NCI-H460 (cell line): ENCODE measurements at places on chromosomes 4 and X. TPM values are rescaled to one million over a fixed set of nuclear protein-coding genes. Genes with fewer than 3 reads are reported as not detected.
A peak's percentile ranks its signal among the peaks of the same experiment; 100 is the strongest.

The VCX2 gene
- total RNA-seq: not detected in 2 replicates

The KLHL4 gene
- 5.2 and 5.8 TPM in 2 replicates for total RNA-seq

GRCh38 chrX:50579955-50580354, 109.3 kb upstream of the DGKK start:
- peak; percentile 69 for DNase-seq

DNA sequence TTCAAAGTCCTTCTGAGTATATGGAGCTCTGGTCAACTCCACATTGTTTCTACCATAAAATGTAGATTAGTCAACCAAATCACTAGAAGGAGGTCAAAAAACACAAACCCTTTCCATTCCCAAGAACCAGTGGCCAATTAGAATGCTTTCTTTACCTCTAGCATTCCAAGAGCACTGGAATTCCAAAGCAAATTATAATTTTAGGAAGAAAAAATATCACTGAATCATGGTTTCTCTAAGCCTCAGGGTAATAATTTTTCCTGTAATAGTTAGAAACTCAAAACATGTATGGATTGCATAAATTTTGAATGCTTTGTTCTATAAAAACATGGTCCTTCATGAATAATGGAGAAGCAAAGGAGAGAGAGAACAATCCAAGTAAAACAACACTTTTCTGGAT, 39.5 kb downstream of the LEF1 start:
- no peak for DNase-seq

The ZDHHC15 gene
- total RNA-seq: not detected in 2 replicates

DNA sequence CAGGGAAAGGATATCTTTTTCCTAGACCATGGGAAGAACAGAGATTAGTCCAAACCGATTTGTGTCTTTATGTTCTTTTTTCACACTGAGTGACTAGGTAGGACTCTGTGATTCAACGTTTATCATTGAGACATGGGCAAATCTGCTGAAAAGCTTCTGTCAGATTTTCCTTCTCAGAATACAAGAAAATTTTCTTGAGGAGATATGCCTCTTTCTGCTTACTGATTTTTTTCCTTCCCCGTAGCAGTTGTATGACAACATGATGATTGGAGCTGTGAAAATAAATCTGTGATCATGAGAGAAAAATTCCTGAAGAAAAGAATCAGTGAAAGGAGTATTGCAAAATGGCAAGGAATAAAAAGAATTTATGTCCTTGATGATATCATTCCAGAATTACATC, 130.6 kb upstream of the FAT4 start:
- DNase-seq: no peak

DNA sequence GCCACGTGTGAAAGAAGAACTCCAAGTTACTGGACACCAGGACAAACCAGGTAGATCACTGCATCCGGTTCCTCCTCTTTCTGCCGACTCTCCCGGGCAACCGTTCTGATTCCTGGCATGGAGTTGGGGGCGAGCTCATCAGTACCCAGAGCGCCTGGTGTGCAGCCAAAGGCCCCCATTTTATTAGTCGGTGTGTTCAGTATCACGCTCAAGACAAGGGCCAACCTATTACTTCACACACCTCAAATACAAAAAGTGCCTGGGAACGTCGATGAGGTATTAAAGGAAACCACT, 2.8 kb upstream of the CTBP1 start:
- DNase-seq: no peak

GRCh38 chr4:114286262-114286810, 306.9 kb upstream of the ARSJ start:
- DNase-seq: no peak

The SPANXA2 gene
- total RNA-seq: not detected in 2 replicates

GRCh38 chrX:27307546-27307945, 155.6 kb downstream of the PPP4R3C start:
- DNase-seq: no peak

- DNase-seq: no peak
These were observed 365.4 kb downstream of the PDHA2 start for GRCh38 chr4:96205143-96205936.

- DNase-seq: no peak
These were observed 4.2 kb upstream of the PDHA2 start for GRCh38 chr4:95835672-95836071.

The SLC10A4 gene
- 2.1 and 2.6 TPM in 2 replicates for total RNA-seq

DNA sequence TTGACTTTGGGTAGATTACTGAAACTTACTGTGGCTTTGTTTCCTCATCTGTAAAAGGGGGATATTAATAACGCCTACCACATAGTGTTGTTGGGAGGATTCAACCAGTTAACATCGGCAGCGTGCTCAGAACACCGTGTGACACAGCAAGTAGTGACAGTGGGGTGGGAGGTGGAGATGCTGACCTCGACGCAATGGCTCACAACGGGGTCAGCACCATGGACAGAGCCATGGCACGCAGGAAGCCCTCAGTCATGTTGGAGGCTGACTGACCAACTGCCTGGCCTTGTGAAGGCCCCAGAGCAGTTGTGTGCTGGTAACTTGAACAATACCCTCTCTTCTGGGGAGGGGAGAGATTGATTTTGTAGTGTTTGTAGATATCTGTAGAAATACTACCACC, 93.2 kb downstream of the WFS1 start:
- DNase-seq: no peak

DNA sequence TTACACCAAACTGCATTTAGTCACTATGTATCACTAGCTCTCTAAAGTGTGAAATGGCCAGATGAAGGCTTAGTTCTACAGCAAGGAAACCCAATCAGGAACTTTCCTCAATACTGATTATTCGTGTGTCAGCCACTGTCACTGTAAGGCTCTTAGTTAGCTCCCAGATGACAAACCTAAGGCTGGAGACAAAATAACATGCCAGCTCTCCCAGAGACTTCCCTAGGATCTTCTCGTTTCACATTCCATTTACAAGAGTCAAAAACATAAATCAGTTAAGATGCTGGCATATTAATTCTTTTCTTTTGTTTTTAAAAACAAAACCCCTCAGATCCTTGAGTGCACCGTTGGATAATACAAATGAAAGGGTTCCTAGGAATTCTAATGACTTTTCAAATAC, 88.2 kb upstream of the TFDP3 start:
- no peak for DNase-seq

The IL9R gene
- total RNA-seq: 0.59 TPM in 1 of 2 replicates, not detected in the other

GRCh38 chrX:149223854-149224253, 281.3 kb downstream of the IDS start:
- DNase-seq: no peak

- no peak for DNase-seq
These were observed 23.3 kb downstream of the ZNF280C start for GRCh38 chrX:130245441-130245840.

DNA sequence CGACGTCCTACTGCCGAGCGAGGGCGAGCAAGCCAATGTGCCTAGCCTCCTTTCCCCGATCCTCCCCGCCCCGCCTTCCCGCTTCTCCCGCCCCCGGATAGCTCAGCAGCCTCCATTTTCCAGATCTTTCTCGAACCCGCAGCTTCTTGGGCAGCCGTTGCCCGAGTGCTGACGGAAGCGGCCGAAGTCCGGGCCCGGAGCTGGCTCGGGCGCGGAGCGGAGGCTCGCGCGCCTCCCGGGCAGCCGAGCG, 172 bp upstream of the HSPA4L start:
- peak; percentile 74 for DNase-seq

- no peak for DNase-seq
These were observed 57.5 kb upstream of the FAM47C start for GRCh38 chrX:36950495-36951253.

- no peak for DNase-seq
These were observed 159.2 kb upstream of the FAM241A start for GRCh38 chr4:111986095-111986494.

DNA sequence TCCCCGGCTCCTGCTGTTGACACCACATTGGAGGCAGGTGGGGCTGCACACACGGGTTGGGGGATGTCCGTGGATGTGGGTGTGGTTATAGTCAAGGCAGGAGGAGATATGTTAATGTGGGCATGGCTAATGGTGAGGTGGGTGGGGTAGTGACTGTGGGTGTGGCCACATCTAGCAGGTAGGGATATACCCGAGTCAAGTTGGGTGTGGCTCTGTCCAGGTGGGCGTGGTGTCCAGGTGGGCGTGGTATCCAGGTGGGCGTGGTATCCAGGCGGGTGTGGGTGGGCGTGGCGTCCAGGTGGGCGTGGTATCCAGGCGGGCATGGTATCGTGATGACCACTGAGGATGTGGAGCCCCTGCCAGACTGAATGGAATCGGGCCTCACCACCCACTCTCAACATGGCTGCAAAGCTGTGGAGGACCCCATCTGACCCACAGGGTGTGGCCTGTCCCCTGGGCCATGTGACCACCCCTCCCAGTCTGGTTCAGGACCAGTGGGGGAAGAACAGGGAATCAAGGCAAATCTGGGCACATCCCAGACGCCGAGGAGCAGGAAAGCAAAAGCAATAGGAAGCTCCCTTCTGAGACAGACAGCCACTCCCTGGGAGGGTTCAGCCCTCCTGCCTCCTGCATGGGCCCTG, 21.0 kb downstream of the MAN2B2 start:
- no peak for DNase-seq

DNA sequence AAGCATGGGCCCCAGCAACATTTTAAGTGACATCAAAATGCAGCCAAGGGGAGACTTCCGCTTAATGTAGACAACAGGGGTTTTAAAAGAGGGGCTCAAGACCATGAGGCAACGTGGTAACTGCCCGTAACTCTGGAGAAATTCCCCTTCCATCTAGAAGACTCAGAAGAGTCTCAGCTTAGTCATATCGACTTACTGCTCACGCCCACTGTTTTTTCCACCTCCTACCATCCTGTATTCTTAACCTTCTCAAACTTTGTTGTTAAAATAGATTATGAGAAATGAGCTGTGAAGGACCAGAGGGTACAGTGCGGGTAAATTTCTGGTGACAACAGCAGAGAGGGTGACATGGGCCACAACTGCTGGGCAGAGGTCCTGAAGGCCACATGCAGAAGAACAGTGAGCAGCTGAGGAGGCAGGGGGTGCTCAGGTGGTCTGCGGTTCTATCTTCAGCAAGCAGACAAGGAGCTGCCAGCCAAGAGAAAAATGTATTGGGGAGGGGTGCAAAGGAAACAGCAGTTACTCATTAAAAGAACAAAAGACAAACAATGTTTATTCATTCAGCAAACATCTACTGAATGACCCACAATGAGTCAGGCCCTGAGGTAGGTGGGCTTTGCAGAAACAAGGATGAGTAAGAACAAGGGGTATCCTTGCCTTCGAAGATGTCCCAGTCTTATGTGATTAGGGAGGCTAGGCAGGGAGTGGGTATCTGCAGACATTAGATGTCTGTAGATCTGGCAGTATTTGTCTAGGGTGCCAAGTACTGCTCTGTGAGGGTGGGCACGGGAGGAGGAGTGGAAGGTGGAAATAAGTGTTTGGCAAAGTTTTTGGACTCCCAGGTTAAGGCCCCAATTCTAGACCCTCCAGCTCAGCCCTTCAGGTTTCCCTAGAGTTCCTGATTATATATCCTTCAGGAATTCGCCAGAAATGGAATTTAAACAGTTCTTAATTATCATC, 175.3 kb downstream of the TSPAN5 start:
- DNase-seq: no peak

DNA sequence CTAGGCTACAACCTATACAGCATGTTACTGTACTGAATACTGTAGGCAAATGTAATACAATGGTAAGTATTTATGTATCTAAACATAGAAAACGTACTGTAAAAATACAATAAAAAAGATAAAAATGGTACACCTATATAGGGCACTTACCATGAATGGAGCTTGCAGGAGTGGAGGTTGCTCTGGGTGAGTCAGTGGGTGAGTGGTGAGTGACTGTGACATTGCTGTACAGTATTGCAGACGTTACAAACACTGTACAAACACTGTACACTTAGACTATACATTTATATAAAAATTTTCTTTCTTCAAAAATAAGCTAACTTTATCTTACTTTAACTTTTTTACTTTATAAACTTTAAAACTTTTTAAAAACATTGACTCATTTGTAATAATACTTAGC, 190.3 kb upstream of the NR3C2 start:
- no peak for DNase-seq

DNA sequence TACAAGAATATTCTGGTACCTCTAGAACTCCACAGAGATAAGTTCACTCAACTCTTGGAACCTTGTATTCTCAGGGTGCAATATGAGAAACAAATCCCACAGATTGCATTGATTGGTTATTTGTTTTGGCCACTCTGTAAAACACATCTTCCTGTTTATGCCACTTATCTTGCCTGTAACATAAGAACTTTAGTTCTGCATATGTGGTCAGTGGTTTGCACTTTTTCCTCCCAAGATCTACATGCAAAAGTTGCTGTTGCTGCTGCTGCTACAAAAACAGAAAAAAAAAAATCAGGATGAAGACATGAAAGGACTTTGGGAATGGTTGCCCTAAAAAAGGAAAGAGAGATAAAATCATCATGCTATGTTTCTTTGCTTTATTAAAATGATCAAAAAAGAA, 9.6 kb downstream of the ODAPH start:
- DNase-seq: no peak

GRCh38 chrX:116318672-116319071, 117.7 kb upstream of the SLC6A14 start:
- no peak for DNase-seq

- no peak for DNase-seq
These were observed 75.9 kb downstream of the SHISA3 start for GRCh38 chr4:42473071-42473684.

The MAOB gene
- total RNA-seq: not detected in 2 replicates

GRCh38 chr4:123640271-123640670, 243.7 kb downstream of the SPRY1 start:
- no peak for DNase-seq

The COL4A6 gene
- 157 and 177 TPM in 2 replicates for total RNA-seq

DNA sequence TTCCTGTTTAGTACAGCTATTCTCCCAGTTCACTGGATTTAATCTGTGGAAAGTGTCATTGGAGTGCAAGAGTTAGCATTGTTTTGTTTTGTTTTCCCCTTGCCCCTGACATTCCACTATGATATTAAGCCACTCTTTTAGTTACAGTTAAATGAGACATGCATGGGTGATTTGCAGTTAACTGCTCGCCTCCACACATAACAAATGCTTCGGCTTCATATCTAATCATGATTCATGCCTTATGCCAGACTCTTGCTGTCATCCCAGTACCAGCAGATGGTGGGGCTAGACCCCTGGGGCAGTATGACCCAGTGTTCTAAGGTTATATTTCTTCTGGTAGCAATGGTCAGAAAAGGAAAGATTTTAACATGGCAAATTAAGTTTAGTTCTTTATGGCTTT, 80.1 kb downstream of the RAP1GDS1 start:
- DNase-seq: no peak
